ENCODE measurements at places on chromosomes 11 and 22.

- no peak for DNase-seq
These were observed 15.6 kb downstream of the TOM1 start for GRCh38 chr22:35315141-35315854.

DNA sequence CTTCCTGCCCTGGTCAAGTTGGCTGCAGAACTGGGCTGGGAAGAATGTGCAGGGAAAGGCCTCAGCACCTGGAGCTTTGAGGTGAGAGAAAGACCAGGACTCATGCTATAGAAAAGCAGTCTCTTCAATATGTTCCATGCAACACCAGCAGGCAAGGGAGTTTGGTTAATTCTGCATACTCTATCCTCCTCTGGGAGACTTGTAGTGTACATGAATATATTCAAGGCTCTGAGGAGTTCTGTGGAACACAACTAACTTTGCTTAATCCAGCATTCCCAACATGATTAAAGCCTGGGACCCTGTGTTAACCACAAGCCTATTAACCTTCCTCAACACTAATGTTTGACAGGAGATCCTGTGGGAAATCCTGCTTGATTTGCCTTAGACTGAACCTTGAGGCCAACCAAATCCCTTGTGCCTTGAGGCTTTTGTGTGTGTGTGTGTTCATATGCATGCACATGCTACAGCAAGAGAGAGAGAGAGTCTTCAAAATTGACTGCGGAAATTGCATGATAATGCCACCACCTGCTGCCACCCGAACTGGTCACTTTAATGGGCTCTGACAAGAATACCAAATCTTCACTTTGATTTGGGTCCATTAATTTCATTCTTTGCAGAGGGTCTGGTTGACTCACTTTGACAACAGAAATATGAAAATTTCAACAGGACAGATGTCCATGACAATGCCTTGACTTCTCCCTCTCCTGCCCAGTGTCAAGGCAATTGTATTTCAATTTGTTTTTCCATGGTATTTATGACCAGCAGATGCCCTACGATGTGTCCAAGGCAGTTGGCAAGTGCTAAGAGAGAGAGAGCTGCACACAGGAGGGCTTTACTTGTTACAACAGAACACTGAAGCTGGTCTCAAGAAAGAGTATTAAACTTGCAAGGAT, 238.2 kb upstream of the ZBED5 start:
- DNase-seq: no peak

DNA sequence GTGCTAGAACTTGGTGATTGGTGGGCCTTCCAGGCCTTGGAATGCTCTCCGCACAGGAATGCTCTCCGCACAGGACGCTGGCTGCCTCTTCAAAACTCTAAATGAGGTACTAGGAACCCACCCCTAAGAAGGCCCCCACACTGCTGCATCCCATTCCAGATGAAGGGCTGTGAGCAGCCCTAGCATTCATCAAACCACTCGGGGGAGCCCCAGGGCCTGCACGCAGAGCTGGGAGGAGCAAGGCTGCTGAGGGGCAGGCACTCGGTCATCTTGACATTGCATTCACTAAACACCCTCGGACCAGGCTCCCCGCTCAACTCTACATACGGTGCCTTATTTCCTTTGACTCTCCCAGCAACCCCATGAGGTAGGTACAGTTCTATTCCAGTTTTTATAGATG, 49.2 kb upstream of the EMID1 start:
- DNase-seq: no peak

GRCh38 chr22:32413719-32414118, 1.7 kb upstream of the RTCB start:
- DNase-seq: no peak

DNA sequence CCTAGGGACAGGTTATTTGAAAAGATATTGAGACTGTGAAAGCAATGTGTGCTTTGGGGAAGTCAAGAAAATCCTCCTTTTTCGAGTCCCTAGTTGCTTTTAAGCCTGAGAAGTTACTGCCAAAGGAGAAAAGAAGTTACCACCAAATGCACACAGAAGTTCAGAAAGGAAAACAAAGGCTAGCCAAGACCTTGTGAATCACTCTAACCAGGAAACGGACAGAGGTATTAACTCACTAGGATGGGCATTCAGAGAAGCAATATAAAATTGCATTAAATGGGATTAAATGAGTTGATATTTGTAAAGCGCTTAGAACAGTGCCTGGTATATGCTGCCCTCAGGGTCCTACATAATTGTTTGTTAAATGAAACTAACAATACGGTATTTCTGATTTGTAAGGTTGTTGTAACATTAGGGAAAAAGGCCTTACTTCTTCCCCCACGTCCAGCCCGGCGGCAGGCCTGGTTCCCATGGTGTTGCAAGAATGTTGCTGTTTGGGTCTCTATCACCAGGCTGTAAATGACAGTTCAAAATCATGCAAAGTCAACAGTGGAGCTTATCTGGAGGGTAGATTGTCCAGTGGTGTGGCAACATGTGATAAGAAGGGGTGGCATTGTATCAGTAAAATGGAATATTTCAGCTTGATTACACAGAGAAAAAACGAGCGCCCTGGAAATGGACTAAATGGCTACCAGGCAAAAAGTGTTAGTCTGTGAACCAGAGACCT, 7.1 kb downstream of the TMA7B start:
- no peak for DNase-seq

DNA sequence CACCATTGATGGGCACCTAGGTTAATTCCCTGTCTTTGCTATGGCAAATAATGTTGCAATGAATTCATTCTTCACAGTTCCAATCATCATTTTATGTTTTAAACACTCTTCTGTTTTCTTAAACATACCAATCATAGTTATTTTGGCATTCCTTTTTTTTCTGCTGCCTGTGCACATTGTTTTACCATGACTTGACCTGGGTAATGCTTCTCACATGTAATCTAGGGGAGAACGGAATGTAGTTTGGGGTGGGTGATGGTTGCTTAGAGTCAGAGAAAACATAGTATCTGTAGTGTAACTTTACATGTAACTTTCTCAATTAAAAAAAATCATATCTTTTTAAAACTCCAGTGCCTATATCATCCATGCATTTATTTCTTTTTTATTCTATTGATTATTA, 1945.3 kb upstream of the RAG2 start:
- no peak for DNase-seq

- DNase-seq: no peak
These were observed 13.7 kb downstream of the CSTF3 start for GRCh38 chr11:33147559-33147958.
